ENCODE measurements at places on chromosomes 6 and 20. TPM values are rescaled to one million over a fixed set of nuclear protein-coding genes. Genes with fewer than 3 reads are reported as not detected.

DNA sequence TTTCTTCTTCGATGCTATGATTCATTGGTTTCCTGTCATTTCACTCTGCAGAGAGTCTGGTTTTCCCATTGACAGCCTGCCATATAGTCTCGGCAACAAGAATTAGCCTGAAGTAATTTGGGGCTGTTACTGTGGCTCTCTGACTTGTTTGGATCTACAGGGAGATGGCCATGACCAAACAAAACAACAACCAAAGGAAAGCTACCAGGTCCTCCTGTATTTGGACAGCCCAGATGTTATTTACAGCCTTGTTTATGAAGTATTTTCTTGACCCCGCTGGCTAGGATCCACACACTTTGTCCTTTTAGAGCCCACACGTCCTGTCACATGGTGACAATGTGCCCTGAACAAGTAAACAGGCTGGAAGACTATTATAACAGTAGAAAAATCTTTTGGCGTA, 111.4 kb upstream of the PREP start:
- peak; percentile 34 for DNase-seq

GRCh38 chr20:46221256-46221833, 87.0 kb downstream of the CDH22 start:
- DNase-seq: no peak

GRCh38 chr6:130396722-130397121, 30.9 kb downstream of the TMEM200A start:
- DNase-seq: no peak

- DNase-seq: no peak
These were observed 10.8 kb downstream of the GSTA4 start for GRCh38 chr6:52984247-52984646.

- no peak for DNase-seq
These were observed 9.9 kb downstream of the PCIF1 start for GRCh38 chr20:45944151-45944964.

GRCh38 chr6:11368760-11369159, 136.3 kb upstream of the NEDD9 start:
- DNase-seq: no peak

DNA sequence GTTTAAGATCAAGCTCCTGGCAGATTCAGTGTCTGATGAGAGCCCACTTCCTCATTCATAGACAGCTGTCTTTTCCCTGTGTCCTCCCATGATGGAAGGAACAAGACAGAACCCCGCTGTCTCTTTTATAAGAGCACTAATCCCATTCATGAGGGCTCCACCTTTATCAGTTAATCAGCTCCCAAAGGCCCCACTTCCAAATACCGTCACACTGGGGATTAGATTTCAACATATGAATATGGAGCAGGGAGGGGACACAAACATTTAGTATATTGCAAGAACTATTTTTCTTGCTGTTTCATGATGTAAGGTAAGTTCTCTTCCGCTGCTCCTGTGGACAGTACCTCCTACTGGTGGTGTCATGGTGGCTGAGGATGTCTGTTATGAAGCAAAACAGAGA, 158.3 kb upstream of the IRAK1BP1 start:
- no peak for DNase-seq

GRCh38 chr6:1013656-1014430, 298.1 kb upstream of the FOXQ1 start:
- no peak for DNase-seq

- no peak for DNase-seq
These were observed 20.2 kb downstream of the NTSR1 start for GRCh38 chr20:62728781-62729300.

GRCh38 chr6:139436200-139436956, 61.9 kb upstream of the CITED2 start:
- no peak for DNase-seq

GRCh38 chr6:148501178-148501590, 158.5 kb downstream of the SASH1 start:
- no peak for DNase-seq

- DNase-seq: no peak
These were observed 28.4 kb downstream of the PRDM1 start for GRCh38 chr6:106114492-106114891.

DNA sequence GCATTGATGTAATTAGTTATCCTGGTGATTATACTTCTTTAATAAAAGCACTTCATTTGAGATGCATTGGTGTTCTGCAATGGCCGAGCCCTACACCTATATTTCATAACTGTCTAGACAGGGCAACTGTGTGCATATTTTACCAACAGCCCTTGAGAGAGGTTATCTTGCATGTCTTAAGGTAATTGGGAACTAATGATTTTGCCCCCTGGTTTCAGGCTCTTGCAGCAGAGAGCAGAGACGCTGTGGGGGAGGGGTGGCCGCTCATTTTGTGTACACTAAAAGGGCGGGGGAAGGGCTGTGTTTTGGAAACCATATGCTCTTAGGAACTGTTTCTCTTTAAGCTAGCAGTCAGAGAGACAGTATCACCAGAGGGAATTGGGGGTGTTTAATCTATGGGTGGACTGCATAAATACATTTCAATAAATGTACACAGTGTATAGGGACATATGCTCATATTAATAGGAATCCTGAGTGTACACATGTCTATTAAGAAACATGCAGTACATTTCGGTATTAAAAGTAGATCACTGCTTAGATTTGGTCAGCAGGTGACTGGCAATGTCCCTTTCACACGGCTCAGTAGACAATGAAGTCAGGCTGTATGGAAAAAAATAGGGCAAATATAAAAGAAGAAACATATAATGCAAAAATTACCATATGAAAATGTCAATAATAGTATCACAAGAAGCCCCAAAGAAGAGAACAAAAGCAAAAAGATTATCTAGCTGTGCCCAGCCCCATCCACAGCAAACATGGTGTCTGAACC, 402.9 kb upstream of the CITED2 start:
- no peak for DNase-seq

DNA sequence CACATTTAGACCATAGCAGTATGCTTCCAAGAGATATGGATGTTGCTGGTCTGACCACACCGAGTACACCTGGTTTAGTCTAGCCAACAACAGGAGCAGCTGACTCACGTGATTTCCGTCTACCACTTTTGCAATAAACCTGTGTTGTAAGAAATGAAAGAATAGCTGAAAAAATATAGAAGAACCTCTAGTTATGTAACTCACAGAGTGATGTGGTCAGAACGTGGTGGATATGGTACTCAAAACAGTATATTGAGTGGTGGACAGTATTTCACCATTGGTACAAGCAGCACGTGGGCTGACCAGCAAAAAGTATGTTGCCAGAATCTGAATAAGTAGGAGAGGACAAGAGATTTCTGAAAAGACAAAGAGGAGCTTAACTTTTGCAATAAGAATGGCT, 226.9 kb downstream of the TBC1D7 start:
- DNase-seq: no peak

- no peak for DNase-seq
These were observed 38.4 kb upstream of the TGM2 start for GRCh38 chr20:38203337-38203980.

GRCh38 chr20:3586093-3586492, 77.1 kb downstream of the GFRA4 start:
- DNase-seq: no peak

GRCh38 chr6:92111386-92111785, 1308.0 kb downstream of the EPHA7 start:
- no peak for DNase-seq

GRCh38 chr6:142406131-142406530, 104.3 kb downstream of the ADGRG6 start:
- DNase-seq: peak; percentile 99

GRCh38 chr20:43909720-43910119, 4.9 kb upstream of the TOX2 start:
- DNase-seq: no peak

GRCh38 chr6:126826166-126826714, 292.2 kb upstream of the RSPO3 start:
- no peak for DNase-seq

DNA sequence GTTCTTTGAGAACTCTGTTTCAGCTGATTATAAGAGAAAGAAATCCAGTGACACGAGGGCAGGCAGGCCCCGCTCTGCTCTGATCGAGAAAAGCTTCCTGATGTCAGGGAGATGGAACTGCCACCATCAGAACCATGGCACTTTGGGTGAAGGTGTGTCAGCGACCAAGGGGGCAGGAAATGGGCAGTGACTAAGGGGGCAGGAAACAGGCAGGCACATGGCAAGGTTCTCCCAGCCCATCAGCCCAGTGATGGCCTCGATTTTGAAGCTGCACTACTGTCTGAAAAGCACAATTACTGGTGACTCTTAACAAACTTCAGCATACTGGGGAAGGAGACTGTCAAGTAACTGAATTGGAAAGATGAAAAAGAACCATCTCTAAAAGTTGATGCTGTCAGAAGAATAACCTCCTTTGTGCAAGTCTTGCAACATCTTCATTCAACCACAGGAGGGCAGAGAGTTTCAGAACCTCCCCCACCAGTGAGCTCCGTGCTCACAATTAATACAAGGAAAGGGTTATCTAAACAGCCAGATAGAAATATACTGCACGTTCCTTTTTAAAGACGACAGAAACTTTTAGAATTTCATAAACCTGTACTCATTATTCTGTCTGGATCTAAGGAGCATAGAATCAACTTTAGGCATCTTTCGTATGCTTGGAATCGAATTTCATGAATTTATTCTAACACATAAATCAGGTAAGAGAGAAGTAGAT, 39.1 kb downstream of the TMX4 start:
- peak; percentile 58 for DNase-seq

- peak; percentile 29 for DNase-seq
These were observed 3.5 kb upstream of the SLC44A4 start for GRCh38 chr6:31882344-31882743.

- no peak for DNase-seq
These were observed 71.4 kb upstream of the BACH2 start for GRCh38 chr6:90368001-90368400.

DNA sequence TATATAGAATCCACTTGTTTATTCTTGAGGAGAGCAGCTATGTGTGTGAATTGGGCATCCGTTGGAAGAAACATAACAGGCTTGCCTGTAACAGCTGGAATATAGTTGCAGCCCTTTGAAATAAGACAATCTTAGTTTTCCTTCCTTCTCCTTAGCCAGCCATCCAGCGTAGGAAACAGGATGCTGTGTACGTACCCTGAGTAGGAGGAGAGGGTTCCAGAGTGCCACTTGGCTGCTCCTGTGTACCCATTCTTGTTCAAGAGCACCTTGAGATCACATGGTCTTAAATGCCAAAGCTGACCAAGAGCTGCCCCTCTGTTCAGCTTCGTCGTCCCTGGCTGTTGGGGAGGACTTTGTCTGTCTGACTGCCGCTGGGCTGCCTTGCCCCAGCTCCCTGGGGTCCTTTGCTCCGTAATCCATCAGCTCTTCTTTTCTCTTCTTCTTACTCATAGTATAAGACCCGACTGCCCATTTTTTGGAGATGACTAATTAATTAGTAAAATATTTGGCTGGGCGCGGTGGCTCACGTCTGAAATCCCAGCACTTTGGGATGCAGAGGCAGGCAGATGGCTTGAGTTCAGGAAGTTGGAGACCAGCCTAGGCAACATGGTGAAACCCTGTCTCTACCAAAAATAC, 49.0 kb downstream of the RREB1 start:
- no peak for DNase-seq

DNA sequence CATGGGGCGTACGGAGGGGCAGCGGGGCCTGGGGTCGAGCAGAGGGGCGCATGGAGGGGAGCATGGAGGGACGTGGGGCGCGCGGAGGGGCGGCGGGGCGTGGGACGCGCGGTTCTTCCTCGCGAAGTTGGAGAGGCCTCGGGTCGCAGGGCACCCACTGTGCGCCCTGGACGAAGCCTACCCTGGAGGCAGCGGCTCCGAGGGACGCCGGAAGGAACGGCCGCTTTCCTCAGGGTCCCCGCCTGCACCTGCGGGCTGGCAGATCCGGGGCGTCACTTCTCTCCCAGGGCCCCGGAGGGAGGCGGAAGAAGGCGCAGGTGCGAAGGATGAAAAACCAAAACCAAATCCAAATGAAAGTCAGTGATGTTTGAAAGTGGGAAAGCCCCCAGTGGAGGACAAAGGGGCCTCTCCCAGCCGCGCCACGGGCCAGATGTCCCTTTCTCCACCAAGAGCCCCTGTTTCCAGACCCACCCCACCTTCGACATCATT, 142.1 kb upstream of the PDE10A start:
- DNase-seq: no peak

GRCh38 chr20:38136421-38137245, 28.4 kb downstream of the TGM2 start:
- DNase-seq: no peak

GRCh38 chr20:38947931-38948362, 14.2 kb upstream of the DHX35 start:
- no peak for DNase-seq

Gene KIAA1755
- 0.51 TPM for total RNA-seq

Gene RSPO3
- 8.6 TPM for total RNA-seq

Gene PBOV1
- total RNA-seq: not detected

Gene PRPH2
- total RNA-seq: 0.48 TPM

Gene TRIM10
- not detected for total RNA-seq

Gene LY6G5B
- total RNA-seq: 23.9 TPM

Gene PRELID3B
- total RNA-seq: 47.4 TPM

Gene SEMG1
- total RNA-seq: not detected

Gene SCUBE3
- total RNA-seq: 0.62 TPM

Gene MAD2L1BP
- 32.3 TPM for total RNA-seq

Gene LST1
- total RNA-seq: 2.0 TPM
